ENCODE measurements at places on chromosomes 3 and 15.

GRCh38 chr3:3227640-3228039 lies 48.1 kb upstream of the CRBN start:
- no peak for DNase-seq

GRCh38 chr15:69165637-69166025 lies 5.2 kb downstream of the GLCE start:
- DNase-seq = no peak

- DNase-seq = peak; percentile 62
Observed at GRCh38 chr3:102224171-102224570, 210.6 kb upstream of the ZPLD1 start.

- DNase-seq = no peak
Observed at GRCh38 chr3:195113048-195113447, 157.9 kb downstream of the XXYLT1 start.

DNA sequence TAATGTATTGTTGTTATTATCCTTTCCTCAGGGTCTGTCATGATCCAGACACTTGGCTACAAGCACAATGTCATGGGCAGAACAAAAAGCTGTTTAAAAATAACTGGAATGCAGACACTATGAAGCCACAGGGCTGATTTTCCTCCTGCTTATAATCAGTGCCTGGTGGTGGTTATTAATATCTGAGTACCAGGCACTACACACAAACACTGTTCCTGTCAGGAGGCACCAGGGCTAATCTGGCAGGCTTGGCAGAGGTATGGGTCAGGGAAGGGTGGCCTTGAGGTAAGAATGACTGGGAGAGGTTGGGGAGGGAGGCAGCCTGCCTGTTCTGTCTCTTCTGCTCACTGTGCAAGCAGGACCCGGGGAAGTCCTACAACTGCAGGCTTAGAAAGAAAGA lies 67.2 kb downstream of the WDR76 start:
- DNase-seq = no peak

DNA sequence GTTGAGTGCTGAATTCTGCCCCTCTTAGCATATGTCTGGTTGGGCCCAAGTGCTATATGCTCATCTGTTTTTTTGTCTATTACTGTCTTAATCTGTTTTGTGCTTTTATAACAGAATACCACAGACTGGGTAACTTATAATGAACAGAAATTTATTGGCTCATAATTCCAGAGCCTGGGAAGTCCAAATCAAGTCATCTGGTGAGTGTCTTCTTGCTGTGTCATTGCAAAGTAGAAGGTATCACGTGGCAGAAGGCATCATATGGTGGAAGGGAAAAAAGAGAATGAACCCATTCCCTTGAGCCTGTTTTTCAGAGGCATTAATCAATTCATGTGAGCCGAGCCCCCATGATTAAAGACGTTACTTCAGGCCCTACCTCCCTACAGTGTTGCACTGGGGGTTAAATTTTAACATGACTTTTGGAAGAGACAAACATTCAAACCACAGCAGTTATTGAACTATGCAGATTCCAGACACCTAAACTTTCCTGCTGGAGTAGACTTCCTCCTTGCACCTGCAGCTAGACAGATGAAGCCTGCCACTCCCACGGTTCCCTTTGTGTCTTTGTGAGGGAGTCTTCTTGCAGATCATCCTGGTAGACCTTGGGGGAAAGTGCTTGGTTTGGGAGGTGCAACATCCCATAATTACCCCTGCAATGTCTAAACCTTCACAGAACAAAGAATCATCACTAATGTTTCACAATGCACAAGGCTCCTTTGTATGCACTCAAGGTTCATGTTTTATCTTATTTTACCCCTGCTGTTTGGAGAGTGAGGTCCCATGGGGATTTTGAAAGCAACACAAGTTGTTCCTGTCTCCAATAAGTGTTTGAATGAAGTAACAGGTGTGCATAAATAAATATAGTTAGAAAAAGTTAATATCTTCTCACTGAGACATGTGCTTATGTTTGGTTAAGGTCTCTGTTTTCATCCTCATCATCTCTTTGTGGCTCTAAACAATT lies 64.7 kb upstream of the XCR1 start:
- no peak for DNase-seq

- no peak for DNase-seq
Observed at GRCh38 chr15:101458158-101458900, 31.2 kb downstream of the PCSK6 start.

GRCh38 chr3:120450600-120451271 lies at the start of gene FSTL1:
Gene FSTL1 (minus strand): TSS chr3:120450992. CDS start chr3:120450746, 246 bp downstream.
- DNase-seq = peak; percentile 55

GRCh38 chr15:29045717-29046116 lies 159.9 kb downstream of the APBA2 start:
- DNase-seq = no peak

- no peak for DNase-seq
Observed at GRCh38 chr3:120416868-120417267, 33.9 kb downstream of the FSTL1 start.

- no peak for DNase-seq
Observed at GRCh38 chr3:17023006-17023664, 138.4 kb downstream of the PLCL2 start.

- DNase-seq = no peak
Observed at GRCh38 chr3:137854533-137855261, 90.6 kb downstream of the SOX14 start.

DNA sequence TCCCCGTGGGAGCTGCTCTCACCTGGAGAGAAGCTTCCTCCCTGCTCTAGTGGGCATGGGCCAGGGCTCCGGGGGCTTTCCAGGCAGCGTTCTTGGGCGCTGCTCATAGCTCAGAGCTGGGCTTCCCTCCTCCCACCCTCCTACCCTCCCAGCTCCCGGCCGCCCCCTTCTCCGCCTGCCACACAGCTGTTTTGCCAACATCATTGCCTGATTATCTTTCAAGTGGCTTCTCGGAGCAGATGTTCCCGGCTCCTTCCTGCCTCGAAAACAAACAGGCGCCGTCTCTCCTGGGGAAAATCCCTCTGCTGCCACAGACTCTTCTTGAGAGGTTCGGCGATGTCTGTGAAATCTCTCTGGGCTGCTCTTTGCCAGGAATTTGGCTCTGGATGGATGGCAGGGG lies 195.6 kb downstream of the RPLP1 start:
- no peak for DNase-seq

DNA sequence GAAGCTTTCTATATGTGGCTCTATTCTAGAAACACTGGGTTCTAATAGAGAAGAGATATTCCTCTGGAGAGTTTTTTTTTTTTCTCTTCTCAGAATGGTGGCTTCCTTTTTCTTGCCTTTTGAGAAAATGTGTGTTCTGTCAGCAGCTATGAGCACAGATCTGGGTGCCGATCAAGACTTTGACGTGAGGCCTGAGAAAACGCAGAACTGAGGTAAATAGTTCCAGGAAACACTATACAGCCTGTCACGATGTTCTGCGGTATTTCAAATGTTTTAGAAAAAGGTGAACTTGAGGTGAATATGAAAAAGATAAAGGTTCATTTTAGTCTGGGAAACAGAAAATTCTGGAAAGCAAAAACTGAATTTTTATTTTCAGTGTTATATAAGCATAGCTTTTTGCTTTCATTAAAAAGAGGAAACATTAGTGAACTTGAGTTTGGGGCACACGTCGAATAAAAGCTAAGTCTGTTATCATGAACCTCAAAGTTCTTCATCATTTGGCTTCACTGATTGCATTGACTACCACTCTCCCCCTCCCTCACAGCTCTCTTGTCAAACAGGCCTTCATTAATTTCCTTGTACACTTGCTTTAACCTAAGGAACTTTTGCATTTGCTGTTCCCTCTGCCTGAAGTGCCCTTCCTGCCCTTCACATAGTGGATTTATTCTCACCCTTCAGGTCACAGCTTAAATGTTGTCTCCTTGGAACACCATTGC lies 265.1 kb downstream of the NFKBIZ start:
- peak; percentile 36 for DNase-seq

- DNase-seq = no peak
Observed at GRCh38 chr3:119018690-119019463, 15.8 kb downstream of the IGSF11 start.

GRCh38 chr15:92005154-92005553 lies 151.6 kb downstream of the SLCO3A1 start:
- DNase-seq = no peak

DNA sequence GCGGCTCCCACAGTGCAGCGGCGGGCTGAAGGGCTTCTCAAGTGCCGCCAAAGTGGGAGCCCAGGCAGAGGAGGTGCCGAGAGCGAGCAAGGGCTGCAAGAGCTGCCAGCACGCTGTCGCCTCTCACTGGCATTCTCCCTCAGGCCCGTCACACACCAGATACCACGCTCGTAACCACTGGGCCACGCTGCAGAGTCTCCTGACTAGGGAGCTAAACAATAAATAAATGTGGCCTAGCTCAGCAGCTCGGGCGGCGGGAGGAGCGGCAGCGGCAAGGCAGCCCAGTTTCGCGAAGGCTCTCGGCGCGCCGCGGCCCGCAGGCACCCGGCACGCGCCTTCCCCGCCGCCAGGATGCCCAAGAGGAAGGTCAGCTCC lies 55.9 kb upstream of the FAM174B start:
- DNase-seq = no peak

DNA sequence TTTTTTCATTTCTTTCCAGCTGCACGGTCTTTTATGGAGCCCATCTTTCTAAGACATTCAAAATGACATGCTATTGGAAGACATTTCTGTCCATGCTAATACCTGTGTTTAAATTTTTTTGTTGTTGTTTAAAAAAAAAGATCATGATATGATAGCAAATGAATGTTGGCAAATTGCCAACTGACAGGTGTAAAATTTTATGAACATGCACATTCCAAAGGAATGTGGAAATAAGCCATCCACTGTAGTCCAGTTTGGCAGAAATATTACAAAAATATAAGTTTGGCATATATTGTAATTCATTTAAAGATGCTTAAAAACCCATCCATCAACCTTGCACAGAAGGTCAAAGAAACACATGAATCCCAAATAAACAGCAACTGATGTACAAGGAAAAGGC lies 75.6 kb upstream of the WNT5A start:
- DNase-seq = no peak

DNA sequence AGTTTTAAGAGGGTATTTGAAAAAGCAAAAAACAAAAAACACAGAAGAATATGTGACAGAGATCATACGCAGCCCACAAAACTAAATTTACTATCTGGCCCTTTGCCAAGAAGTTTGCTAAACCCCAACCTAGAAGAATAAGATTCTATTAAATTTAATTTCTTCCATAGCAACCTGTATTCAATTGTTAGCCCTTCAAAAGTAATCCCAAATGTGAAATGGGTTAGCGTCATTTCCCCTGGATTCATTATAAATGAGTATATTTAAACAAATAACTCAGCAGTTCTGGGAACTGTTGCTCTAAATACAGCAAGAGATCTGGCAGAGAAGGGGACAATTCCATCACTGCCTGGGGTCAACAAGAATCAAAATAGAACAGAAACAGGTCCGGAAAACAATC lies 56.8 kb downstream of the CERS3 start:
- DNase-seq = no peak

GRCh38 chr3:111764645-111765091 lies 94.4 kb upstream of the PHLDB2 start:
- no peak for DNase-seq

GRCh38 chr15:36632226-36632625 lies 52.8 kb downstream of the CDIN1 start:
- no peak for DNase-seq

DNA sequence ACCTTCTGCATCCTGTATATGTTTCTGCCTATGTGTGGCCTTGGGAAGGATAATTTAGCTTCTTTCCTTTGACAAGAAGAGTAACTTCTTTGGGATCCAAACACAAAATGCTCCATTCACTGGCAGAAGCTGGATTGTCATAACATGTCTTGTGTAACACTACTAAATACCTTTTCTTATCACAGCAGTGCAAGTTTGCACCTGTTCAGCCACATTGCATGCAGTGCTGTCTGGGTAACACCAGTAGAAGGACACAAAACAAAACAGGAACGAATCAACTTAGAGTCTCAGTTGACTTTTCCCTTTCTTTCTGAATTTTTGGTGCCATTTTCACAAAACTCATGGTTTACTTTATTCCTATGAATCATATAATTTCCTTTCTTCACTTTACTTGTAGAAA lies 43.6 kb upstream of the TNIK start:
- no peak for DNase-seq

DNA sequence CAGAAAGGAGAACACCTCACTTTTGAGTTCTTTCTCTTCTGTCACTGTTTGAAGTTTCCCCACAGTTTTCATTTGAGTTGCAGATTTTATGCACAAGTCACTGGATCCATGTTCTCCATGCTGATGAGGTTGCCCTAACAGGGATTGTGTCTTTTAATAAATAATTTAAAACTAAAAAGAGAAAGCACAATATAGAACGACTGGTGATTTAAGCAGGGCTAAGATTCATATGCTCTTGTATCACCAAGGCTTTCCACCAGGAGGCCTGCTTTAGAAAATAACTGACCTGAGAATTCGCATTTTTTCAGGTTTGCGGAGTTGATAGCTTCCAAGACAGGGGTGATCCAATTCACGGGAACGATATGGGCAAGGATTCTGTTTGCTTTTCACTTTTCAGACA lies 252.0 kb upstream of the VEPH1 start:
- no peak for DNase-seq

DNA sequence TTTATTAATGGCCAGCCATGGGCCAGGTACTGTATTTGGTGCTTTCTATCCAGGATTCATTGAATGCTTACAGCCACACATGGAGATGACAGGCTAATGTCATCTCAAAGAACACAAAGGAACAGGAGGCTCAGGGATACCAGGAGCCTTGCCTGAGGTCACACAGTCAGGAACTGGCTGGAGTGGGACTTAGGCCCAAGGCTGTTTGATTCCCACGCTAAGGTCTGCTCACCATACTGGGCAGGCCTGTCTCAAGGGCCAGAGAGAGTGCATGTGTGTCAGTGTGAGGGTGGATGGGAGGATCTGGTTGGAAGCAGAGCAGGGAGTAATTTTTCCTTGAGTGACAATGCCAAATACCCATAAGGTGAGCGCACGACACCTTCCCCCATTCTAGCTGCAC lies 37.6 kb downstream of the EPHB3 start:
- DNase-seq = no peak

GRCh38 chr15:66231394-66232266 lies 21.9 kb downstream of the MEGF11 start:
- no peak for DNase-seq

GRCh38 chr15:92365084-92365483 lies 28.6 kb upstream of the ST8SIA2 start:
- DNase-seq = no peak

GRCh38 chr15:94875550-94875949 lies 644.2 kb downstream of the MCTP2 start:
- DNase-seq = no peak

- no peak for DNase-seq
Observed at GRCh38 chr3:71395927-71396695, 187.4 kb downstream of the FOXP1 start.

GRCh38 chr3:193946945-193947344 lies 189.0 kb upstream of the HES1 start:
- no peak for DNase-seq

- no peak for DNase-seq
Observed at GRCh38 chr3:35380196-35380595, 259.1 kb upstream of the ARPP21 start.

DNA sequence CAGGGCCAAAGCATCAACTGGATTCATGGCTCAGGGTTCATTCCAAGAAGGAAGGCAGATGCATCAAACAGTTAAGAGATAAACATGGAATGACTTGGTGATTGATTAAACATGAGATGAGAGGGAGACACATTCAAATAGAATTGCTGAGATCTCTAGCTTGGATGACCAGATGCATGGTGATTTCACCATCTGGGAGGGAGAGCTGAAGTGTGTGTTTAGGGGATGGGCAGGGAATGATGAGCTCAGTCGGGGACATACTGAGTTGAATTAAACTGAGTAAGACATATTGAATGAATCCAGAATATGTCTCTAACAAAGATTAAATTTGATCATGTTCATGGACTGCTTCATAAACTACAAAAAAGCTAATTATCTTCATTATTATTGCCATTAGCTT lies 35.5 kb downstream of the CADPS start:
- no peak for DNase-seq

GRCh38 chr3:38842266-38842965 lies 26.4 kb upstream of the SCN10A start:
- no peak for DNase-seq
